ENCODE measurements at places on chromosomes 3 and 15. TPM values are rescaled to one million over a fixed set of nuclear protein-coding genes. Genes with fewer than 3 reads are reported as not detected.

Gene HCN4
- polyA plus RNA-seq = 0.93 TPM

- no peak for DNase-seq
Measured at GRCh38 chr3:164658125-164658524, 420.2 kb downstream of the SI start.

- DNase-seq = no peak
Measured at GRCh38 chr3:130783629-130784028, 37.0 kb upstream of the PIK3R4 start.

Gene ZIC4
- polyA plus RNA-seq = not detected

Gene FGF7
- polyA plus RNA-seq = 29.5 TPM

- peak; percentile 39 for DNase-seq
Measured at GRCh38 chr3:115960799-115961198, 337.5 kb downstream of the GAP43 start.

- no peak for DNase-seq
Measured at GRCh38 chr3:64046592-64046991, 23.3 kb upstream of the PSMD6 start.

Gene P2RY13
- polyA plus RNA-seq = 0.53 TPM

Gene PRSS50
- 3.1 TPM for polyA plus RNA-seq

- DNase-seq = no peak
Measured at GRCh38 chr3:43298292-43298691, 12.0 kb downstream of the SNRK start.

- DNase-seq = no peak
Measured at GRCh38 chr15:36666228-36666905, 86.9 kb downstream of the CDIN1 start.

Measured in left renal pelvis (tissue), 4 donors.